ENCODE measurements at places on chromosomes 4 and X.
A peak's percentile ranks its signal among the peaks of the same experiment; 100 is the strongest.

DNA sequence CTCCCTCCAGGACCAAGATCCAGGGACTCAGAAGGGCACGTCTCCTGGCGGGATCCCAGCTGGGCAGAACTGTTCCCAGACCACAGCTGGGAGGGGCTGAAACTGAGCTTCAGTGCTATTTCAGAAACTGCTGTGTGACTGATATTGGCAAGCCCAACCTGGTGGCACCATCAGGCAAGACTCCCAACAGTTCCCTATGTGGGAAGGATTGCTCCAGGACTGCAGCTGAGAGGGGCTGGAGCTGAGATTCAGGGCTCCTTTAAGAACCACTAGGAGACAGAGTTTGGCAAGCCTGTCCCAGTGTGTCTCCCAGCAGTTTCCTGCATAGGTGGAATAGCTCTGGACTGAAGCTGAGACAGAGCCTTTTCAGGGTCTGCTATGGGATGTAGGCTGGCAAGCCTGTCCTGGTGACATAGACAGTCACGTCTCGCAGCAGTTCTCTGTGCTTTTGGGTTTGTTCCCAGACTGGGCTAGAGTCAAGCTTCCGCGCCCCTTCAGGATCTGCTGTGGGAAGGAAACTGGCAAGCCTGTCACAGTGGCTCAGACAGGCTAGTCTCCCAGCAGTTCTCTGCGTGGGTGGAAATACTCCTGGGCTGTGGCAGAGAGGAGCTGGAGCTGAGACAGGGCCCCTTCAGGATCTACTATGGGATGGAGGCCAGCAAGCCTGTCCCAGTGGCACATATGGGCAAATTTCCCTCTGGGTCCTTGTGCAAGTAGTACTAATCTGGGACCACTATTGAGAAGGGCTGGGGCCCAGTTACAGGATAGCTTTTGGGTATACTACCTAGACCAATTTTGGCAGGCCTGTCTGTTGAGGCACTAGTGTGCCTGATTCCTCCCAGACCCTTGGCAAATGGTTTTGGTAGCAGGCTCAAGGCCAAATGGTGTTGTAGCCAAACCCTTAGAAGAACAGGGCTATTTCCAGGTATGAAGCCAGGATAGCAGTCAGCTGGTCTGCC lies 20.2 kb upstream of the MED14 start:
- no peak for DNase-seq

DNA sequence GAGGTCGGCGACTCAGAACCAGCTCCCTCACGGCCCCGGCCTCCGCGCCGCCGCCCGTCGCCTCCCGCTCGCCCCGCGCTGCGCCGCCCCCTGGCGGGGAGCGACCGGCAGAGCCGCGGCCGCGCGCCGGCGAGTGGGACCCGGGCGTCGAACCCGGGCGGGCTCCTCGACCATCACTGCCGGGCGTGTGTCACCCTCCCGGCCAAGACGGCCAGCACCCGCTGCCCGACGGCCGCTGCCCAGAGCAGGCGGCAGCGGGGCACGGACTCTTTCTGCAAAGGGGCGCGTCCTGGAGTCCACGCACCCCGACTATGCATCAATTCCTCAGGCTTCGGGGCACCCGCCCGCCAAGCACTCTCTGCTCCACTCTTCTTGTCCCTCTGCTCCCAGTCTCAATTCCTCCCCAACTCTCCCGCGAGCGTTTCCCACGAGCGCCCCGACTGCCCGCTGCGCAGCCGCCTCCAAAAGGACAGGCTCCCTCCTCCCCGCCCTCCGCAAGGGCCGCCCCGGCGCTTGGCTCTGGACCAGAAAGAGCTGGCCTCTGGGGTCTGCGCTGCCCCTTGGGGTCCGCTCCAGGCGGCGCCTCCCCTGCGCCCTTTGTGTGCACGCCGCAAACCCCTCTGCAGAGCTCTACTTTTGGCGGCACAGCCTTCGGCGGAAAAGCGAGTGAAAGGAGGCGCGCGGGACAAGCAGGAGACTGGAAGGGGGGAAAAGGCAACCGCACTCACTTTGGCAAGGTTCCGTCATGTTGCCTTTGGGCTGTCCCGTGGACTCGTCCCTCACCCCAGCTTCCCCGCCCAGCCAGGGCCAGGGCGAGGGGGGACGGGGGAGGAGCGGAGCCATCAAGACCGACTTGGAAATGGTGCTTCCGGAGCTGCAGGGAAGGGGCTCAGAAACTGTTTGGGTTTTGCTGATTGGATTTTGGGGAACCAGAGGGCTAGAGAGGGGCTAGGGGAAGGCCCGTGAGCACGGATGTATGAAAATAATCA lies 1.0 kb downstream of the PDE5A start:
- DNase-seq: peak; percentile 75

- peak; percentile 65 for DNase-seq
These were observed 26.7 kb upstream of the C1QTNF7 start for GRCh38 chr4:15400981-15401671.

DNA sequence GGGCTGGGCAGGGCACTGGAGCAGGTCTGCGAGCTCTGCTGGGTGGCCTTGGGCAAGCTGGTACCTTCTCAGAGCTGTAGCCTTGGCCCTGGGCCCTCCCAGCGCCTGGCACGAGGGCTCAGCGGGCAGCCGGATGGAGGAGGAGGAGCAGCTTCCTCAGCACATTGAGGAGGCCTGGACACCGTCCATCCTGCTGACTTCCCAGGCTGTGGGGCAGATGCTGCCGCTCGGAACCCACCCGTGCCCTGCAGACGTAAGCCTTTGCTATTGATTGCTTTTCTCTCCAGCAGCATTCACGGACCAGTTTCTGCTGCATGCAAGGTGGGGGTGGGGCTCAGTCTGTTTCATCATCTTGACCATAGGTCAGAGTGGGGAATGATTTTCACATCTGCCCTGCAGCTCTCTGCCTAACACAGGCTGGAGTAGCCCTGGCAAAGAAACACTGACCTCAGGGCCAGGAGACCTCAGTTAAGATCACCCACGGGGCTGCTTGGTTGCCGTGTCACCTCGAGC lies 80.7 kb upstream of the PSAPL1 start:
- DNase-seq: peak; percentile 16

DNA sequence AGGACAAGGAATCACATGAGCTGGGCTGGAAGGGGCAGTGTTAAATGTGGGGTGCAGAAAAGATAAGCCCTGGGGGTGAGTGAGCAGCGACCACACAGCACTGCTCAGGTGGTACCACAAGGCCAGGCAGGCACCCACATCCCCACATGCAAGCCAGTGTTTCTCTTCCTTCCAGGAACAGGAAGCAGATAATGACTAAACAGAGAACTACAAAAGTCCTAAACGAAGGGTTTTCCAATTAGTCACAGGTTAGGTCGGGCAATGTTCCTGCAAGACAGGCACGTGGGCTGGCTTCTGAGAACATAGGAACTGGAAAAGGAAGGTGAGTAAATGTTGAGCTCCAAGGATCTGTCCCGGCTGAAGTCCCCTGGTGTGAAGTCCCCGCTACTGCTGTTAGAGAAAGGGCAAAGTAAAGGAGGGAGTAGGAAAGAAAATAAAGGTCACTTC lies 19.5 kb downstream of the RELL1 start:
- peak; percentile 90 for DNase-seq

DNA sequence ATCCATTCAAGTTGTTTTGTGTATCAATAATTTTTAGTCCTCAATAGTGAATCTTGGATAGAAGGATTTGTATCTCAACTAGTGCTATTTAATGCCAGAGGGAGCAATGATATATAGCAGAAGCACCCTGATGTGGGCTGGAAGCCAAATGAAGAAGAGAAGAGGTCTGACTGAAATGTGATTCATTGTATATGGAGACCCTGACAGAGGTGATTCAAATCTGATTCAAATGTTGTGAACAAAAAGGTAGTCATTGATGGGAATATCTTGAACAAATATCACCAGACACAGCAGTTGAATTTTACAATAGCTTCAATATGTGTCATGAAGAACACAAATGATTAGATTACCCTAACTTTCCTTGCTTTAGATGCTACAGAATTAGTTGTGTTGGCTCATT lies 27.5 kb upstream of the SULT1B1 start:
- DNase-seq: no peak
